Activated CD4-positive, alpha-beta T cell treated with anti-CD3 and anti-CD28 coated beads, Interleukin-2, amount 50 U/mL, for 24 hours (primary cell): ENCODE measurements at places on chromosomes 6 and 20.

- DNase-seq = no peak
Measured at GRCh38 chr6:104118274-104118673, 741.4 kb downstream of the HACE1 start.

- DNase-seq = no peak
Measured at GRCh38 chr20:537983-538382, 5.6 kb downstream of the CSNK2A1 start.

- DNase-seq = no peak
Measured at GRCh38 chr6:140636908-140637402, 1262.5 kb upstream of the CITED2 start.

DNA sequence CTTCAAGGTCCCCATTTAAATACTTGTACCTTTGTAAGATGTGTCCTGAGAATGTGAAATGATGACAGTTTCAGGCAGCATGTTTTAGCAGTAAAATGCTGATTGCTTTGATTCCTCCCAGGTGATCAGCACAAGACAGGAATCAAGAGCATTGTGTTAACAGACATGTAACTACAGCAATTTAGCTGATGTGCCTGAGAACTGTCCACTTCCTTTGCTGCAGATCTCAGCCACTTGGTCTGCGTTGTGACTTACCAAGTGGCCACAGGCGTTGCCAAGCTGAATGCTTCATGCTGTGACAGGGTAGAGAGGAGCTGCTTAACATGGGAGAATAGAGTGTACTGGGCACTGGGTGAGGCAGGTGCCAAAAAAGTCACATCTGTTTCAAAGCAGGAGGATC, 767.0 kb upstream of the POU3F2 start:
- no peak for DNase-seq
